ENCODE measurements at places on chromosomes 16 and 17.

GRCh38 chr16:70756071-70756470 is 44.9 kb downstream of the VAC14 start:
- no peak for DNase-seq

GRCh38 chr16:69860233-69861231 is 90.6 kb upstream of the CLEC18A start:
- DNase-seq = no peak

- no peak for DNase-seq
These were observed 1.7 kb upstream of the MAZ start for GRCh38 chr16:29804455-29805231.

GRCh38 chr17:45227926-45228762 is 6.5 kb downstream of the FMNL1 start:
- DNase-seq = no peak

- no peak for DNase-seq
These were observed 399.9 kb upstream of the CDH11 start for GRCh38 chr16:65521633-65522328.

GRCh38 chr16:30377812-30378235 is 3.2 kb downstream of the MYL11 start:
- peak; percentile 72 for DNase-seq

DNA sequence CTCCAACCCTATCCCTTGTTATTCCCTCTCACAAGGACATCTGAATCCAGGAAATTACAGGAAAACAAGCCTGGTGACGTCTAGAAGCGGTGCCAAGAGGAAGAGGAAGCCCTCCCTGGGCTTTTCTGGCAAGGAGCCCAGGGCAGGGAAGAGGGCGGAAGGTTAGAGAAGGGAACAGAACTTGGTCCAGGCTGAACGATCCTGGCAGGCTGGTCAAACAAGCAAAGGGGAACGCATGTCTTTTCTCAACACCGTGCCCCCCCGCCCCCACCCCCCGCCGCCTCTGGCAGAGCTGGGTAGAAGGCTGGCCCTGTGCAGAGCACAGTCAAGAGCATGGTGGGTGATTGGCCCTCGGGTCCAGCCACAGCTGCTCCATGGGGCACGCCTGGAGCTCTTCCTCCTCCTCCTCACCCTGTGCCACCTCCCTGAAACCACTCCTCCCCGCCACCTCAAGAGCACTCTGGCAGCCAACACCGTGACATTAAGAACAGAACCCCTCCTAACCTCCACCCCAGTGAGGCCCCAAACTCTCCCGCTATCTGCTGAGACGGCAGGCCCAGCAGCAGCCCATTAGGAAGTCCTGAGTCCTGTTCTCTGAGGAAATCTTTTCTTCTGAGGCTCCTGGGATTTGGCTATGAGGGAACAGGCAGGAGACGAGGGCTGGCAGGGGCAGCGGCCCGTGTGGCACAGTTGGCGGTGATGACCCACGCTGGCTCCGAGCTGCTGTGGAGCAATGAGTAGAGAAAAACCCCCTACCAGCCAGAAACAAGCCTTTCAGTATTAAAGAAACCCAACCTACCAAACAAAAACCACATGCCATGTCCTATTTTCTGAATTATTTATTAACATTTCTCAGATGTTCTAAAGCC is 7.3 kb downstream of the C16orf86 start:
- DNase-seq = no peak

GRCh38 chr16:48434653-48435317 is 49.6 kb upstream of the SIAH1 start:
- no peak for DNase-seq

GRCh38 chr17:74274060-74274708 is at the start of gene DNAI2:
Gene DNAI2, plus strand, starts transcription at chr17:74274234. Its CDS starts 7,584 bp downstream, at chr17:74281818.
- no peak for DNase-seq

GRCh38 chr17:48597778-48598631 is 4.4 kb upstream of the HOXB5 start:
- no peak for DNase-seq

- no peak for DNase-seq
These were observed 50.5 kb upstream of the ZNF469 start for GRCh38 chr16:88331989-88332920.

DNA sequence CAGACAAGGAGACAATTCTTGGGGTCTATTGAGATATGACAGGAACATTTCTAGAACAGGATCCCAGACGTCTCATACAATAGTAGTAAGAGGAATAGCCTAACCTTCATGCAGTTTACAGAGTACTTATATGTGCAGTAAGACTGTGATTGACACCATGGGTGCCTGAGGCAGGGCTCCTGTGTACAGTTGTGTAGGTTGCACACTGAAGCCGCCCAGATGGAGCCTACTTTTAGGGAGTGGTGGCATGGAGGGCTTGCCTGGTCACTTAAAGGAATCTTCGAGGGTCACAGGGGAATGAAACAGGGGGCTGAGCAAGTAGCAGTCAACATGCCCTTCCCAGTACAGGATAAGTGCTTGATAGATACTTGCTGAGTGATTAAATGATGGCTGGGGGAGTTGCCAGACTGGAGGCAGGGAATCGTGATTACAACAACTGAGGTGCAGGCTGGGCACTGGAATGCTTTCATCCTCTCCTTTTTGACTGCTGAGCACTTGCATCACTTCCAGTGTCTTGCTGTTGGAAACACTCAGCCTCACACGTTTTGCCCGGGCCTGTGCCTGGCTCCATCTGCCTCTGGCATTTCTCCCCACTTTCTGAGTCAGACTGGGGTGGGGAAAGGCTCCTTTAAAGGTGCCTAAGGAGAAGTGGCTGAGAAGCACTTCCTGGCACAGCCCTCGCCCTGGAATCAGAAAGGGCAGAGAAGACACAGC is 71.0 kb downstream of the COPRS start:
- DNase-seq = no peak

GRCh38 chr17:18862011-18862410 is 4.1 kb downstream of the PRPSAP2 start:
- DNase-seq = no peak

- DNase-seq = no peak
These were observed 274.5 kb upstream of the KIF2B start for GRCh38 chr17:53548252-53548651.

- DNase-seq = no peak
These were observed 8.8 kb upstream of the LPCAT2 start for GRCh38 chr16:55499951-55500529.

DNA sequence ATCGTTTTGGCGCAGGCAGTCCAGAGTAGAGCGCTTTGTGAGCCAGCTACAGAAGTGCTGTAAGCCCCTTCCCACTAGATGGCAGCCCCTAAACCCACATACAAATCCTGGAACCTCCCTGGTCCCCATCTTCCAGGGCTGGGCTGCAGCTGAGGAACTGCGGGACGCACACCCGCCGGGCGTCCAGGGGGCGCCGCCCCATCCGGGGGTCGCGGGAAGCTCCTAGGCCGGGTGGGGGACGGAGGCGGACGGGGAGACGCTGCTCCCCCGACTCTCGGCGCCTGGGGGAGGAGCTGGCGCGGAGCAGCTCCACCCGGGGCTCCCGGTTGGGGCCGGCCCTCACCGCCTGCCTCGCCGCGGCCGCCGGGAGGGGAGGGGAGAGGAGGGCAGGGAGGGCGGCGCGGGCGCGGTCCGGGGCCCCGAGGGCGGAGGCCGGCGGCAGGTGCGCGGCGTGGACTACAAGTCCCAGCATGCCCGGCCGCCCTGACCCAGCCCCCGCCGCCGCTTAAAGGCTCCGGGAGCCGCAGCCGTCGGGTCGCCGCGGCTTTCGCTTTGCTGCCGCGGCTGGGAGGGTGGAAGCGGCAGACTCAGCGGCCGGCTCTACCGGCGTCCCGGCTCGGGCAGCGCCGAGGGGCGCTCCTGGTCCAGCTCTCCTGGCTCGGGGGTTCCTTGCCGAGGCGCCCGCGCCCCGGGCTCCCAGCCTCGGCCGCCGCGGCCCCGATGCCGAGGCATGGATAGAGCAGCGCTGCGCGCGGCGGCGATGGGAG is at the start of gene KSR1:
KSR1 (plus strand) TSS at position 535 of the 767 bp plus-strand sequence; CDS start at position 731, 196 bp downstream.
- no peak for DNase-seq

DNA sequence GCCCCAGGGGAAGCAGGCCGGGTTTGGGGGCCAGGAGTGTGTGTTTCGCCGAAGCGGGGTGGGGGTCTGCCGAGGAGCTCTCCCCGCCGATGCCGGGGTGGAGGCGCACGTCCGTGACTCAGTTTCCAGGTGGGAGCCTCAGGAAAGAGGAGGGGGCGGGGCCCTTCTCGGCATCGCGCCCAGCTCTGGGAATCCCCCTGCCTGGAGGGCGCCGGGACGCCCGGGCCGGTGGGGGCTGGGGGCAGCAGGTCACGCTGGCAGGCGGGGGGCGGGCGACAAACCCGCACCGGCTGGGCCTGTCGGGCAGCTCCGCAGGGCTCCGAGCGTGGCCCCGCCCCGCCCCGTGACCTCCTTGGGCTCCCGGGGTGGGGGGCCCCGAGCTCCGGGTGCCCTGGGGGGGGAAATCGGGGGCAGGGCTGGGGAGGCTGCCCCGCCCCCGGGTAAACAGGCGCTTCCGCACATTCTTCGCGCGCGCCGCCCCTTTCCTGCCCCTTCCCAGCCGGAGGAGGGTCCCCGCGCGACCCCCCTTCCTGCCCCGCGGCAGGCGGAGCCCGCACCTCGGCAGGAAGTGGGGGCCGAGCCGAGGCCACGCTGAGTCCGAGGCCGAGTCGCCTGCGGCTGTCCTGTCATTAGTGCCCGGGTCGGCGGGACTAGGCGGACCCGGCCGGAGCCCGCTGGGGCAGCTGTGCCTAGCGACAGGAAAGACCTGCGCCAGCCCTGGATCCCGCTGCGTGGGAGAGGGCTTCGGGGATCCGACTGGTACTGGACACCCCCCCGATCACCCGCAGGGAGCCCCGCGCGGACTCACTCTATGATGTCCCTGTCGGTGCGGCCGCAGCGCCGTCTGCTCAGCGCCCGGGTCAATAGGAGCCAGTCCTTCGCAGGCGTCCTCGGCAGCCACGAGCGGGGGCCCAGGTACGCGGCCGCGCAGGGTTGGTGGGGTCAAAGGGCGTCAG is 9.3 kb downstream of the RIPOR1 start:
- no peak for DNase-seq

- no peak for DNase-seq
These were observed 17.4 kb downstream of the BAIAP2 start for GRCh38 chr17:81052199-81052997.

DNA sequence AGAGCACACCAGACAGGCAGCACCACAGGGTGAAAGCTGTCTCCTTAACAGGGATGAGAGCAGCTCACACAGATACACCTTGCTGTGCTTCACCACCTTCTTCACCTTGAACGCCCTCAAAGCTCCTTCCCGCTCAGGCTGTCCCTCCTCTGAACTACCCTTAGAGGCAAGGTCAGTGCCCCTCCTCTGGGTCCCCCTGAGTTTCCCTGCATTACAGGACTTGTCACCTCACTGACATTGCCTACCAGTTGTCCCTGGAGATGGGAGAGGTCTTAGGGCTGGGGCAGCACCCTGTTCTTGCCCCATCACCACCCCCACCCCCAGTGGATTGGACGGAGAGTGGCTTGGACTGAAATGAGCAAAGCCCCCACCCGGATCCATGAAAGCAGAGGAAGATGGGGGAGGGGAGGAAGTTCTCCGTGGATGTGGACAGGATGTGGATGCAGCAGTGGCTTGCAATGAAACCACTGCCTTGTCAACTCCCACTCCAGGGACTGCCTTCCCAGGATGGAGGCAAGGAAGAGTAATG is 73.2 kb upstream of the CDH5 start:
- DNase-seq = no peak

DNA sequence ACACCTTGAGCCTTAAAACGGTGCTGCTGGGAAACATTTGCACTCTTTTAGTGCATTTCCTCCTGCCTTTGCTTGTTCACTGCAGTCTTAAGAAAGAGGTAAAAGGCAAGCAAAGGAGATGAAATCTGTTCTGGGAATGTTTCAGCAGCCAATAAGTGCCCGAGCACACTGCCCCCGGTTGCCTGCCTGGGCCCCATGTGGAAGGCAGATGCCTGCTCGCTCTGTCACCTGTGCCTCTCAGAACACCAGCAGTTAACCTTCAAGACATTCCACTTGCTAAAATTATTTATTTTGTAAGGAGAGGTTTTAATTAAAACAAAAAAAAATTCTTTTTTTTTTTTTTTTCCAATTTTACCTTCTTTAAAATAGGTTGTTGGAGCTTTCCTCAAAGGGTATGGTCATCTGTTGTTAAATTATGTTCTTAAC is 4.4 kb downstream of the SOX9 start:
- no peak for DNase-seq

DNA sequence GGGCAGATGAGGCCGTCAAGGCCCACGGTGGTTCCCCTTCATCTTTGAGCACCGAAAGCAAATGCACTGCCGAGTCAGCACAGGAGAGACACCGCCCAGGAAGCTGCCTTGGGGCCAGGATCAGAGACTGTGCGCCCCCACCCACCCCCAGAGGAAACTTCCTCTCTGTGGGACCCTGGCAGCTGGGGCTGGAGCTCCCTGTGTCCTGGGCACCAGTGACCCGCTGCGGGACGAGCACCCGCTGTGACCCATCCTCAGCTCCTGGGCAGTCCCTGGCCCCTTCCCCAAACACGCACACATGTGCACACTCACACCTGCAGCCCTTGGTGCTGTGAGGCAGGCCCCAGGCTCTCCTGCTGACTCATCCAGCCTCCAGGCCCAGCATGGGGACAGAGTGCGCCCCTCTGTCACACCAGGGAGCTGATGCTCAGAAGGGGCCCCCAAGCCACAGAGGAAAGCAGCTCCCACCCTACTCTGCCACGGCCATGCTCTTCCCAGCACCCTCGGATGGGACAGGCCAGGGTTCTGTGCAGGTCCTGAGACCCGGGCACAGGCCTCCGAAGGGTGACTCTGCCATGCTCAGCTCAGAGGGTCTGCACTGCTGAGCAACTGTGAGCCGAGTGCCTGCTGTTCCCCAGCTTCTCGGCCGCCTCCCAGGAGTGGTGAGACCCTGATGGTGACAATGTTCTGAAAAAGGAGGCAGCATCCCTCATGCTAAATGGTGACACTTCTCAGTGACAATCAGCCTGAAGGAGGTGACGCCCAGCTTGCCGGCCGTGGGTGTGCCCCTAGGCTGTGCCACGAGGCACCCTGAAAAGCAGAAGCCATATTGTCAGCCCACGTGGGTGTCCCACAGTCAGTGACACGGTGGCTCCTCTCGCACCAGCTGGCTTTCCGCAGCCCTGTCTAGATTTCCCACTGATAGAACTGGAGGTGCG is 3.6 kb downstream of the PIEZO1 start:
- DNase-seq = peak; percentile 69

DNA sequence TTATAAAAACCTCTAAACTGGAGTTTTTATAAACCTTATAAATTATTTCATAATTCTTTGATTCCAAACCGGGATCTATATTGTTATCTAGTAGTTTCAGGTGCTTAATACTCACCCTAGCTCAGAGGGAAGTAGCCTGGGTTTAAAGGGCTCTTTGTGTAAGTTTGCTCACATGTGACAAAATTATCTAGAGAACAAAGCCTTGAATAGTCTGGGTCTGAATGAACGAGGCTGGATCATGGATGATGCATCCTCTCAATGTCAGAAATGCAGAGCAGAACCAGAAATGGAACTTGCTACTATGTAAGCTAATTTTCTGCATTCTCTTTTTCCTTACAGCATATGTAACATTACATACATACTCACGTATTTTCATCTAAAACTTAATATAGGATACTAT is 103.9 kb upstream of the NETO2 start:
- DNase-seq = no peak

- DNase-seq = no peak
These were observed 344.7 kb downstream of the GRIN2A start for GRCh38 chr16:9837481-9837880.

GRCh38 chr16:58384437-58385055 is 7.7 kb upstream of the GINS3 start:
- no peak for DNase-seq

All from GM12864 (cell line).